HTR-8/SVneo (cell line): ENCODE measurements at places on chromosomes 3 and 15.
A peak's percentile ranks its signal among the peaks of the same experiment; 100 is the strongest.

DNA sequence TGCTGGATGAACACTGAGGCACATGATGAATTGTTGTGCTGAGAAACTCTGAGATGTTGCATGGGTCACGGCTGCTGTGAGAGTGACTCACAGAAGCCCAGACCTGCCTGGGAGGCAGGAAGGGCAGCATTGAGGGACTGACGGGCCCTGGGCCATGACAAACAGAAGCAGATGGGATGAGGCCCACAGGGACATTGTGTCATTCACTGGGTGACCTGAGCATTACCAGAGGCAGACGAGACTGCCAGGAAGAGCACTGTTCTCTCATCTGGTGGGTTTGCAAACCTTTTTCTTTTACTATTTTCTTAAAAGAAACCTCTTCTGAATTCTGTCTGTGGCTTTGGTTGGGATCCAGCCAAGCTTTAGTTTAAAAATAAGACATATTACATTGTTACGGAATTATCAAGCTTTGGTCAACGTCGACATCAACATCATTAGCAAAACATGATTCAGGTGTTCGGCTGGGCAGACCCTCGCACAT is 67.8 kb downstream of the BDH1 start:
- DNase-seq = peak; percentile 86

DNA sequence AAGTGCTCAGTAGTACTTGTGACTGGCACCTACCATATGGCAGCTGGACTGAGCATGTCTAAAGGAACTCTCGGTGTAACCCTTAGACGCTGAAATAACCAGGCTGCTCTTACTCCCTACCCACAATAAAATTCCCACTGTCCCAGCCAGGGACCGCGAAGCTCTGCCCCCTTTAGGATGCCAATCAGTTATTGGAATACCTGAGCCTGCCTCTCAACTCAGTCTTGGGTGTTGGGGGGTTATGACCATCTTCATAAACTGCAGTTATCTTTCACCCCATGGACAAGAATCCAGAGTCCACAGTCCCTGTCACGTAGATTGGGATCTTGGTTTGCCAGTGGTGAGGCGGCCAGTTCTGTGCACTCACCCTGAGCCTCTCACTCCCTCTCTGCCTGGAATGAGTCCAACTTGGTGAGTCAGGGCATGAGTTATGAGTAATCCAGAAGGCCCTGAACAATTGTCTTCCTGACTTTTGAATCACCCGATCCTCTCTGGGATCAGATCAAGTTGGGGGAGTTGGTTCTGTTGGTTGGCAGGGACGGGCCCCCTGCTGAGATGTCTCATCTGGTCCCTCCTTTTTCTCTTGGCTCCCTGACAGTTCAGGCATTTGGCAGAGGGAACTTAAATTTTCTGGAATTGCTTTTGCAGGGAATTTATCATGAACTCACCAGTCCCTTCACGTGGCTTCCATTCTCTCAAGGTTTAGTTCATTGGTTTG is 120.1 kb upstream of the UBE2E1 start:
- DNase-seq = peak; percentile 88

- no peak for DNase-seq
These were observed 121.4 kb downstream of the VGLL4 start for GRCh38 chr3:11522398-11522715.

DNA sequence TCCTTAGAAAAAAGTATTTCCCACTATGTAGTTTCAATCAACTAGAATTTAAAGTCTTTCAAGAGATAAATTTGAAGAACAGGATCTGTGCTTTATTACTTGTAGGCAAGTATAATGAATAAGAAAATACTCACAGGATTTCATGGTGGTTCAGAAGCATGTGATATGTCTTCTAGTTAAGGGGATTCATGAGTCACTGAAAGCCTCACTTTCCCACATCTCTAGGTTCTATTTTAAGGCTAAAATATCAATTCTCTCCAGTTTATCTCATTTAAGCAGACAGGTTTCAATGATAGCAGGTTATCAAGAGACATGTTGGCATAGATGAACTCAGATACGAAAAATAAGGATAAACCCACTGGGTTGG is 437.8 kb upstream of the BCHE start:
- no peak for DNase-seq

DNA sequence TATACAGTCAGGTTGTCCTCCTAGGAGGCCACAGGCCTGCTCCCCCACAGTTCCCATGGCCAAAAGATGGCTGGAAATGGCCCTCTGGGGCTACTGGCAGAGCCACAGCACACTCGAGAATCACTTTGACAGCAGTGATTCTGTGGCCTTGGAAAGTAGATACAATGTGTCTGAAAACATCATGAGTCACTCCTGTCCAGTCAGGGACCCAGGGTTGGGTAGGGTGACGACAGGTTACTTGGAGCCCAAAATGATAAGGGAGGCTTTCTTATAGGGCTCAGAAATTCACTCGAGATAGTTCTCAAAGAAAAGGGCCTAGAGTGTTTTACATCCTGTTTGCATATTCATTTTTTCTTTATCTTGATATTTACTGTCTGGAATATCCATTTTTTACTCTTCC is 24.3 kb downstream of the MRPS25 start:
- DNase-seq = no peak

GRCh38 chr3:113252553-113252952 is 41.2 kb downstream of the BOC start:
- no peak for DNase-seq

DNA sequence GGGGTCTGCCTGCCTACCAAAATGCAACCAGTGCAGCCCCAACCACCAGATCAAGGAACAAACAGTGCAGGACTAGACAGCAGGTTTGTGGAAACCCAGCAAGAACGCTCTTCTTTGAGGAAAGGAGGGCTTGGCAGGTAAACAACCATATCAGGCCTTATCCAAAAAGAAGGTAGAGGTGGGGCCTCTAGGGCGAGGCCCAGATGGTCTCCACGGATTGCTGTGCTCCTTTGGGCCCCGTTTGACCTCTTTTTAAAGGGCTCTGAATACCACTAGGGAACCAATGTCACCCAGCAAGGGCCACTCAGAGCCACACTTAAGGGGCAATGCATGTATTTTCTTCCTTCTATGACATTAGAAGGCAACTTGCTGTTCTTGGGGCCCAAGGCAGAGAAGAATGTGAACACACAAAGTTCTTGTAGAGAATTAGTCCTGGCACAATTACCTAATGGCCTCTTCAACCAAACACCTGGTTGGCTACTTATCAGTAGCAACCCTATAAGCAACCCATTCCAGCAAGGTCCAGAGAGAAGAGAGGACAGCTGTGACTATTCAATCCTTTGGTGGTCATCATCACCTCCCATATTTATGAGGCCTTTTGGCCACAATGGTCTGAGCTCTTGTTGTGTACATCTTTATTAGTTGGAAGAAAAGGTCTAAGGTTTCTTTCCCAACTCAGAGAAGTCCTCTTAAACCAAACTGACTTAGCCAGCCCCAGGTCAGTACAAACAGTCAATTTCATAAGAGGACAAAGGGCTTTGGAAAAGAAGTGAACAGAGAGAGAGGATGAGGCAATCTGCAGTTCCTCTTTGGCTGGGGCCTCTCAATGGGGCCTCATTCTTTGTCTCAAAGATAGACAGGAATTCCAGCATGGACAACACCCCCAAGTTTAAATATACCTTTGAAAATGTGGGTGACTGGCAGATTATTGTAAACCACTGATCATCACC is 36.0 kb downstream of the FOXP1 start:
- no peak for DNase-seq

DNA sequence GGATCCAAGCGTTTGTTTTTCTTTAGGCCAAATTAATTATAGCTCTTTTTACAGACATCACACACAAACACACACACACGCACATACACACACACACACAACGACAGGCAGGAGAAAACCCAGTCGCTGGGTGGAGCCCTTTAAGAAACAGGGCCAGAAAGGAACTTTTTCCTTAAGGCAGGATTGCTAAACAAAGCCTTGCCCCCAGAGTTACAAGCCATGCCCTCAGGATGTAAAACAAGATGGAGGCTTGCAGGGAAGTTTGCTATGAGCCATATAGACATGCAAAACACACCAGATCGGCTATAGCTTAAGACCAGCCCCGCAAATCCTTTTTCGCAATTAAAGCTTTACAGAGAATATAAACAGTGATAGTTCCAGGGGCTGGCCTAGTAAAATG is 16.3 kb upstream of the IQCF2 start:
- DNase-seq = no peak

- no peak for DNase-seq
These were observed 113.7 kb upstream of the RPL32 start for GRCh38 chr3:12954891-12955650.

- no peak for DNase-seq
These were observed 389.7 kb upstream of the MDFIC2 start for GRCh38 chr3:70702132-70702531.

GRCh38 chr3:48966876-48967361 is 23.1 kb upstream of the P4HTM start:
- DNase-seq = no peak

GRCh38 chr15:43511012-43511885 is 6.2 kb upstream of the MAP1A start:
- DNase-seq = no peak

GRCh38 chr3:127495821-127496655 is 94.5 kb downstream of the TPRA1 start:
- DNase-seq = no peak

DNA sequence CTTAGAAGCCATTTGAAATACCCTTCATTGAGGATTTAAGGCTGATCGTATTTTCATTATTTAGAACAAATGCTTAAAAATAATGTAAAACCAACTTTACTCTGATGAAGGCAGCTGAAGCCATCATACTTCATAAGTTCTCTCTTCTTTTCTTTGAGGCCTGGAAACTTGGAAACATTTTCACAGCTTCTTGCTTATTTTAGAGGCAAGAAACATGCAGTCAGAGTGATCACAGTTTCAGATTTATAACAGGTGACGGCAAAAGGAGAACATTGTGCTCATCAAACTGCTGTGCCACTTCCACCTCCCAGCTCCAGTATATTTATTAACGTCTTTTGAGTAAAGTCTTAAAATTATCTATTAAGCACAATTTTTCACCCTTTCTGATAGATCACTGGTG is 376.1 kb downstream of the PTPRG start:
- no peak for DNase-seq

- DNase-seq = no peak
These were observed 2.2 kb downstream of the C15orf39 start for GRCh38 chr15:75203908-75204263.

GRCh38 chr3:132325103-132325606 is 7.9 kb downstream of the ACP3 start:
- DNase-seq = no peak

- no peak for DNase-seq
These were observed 38.0 kb downstream of the EDC3 start for GRCh38 chr15:74657846-74658245.

DNA sequence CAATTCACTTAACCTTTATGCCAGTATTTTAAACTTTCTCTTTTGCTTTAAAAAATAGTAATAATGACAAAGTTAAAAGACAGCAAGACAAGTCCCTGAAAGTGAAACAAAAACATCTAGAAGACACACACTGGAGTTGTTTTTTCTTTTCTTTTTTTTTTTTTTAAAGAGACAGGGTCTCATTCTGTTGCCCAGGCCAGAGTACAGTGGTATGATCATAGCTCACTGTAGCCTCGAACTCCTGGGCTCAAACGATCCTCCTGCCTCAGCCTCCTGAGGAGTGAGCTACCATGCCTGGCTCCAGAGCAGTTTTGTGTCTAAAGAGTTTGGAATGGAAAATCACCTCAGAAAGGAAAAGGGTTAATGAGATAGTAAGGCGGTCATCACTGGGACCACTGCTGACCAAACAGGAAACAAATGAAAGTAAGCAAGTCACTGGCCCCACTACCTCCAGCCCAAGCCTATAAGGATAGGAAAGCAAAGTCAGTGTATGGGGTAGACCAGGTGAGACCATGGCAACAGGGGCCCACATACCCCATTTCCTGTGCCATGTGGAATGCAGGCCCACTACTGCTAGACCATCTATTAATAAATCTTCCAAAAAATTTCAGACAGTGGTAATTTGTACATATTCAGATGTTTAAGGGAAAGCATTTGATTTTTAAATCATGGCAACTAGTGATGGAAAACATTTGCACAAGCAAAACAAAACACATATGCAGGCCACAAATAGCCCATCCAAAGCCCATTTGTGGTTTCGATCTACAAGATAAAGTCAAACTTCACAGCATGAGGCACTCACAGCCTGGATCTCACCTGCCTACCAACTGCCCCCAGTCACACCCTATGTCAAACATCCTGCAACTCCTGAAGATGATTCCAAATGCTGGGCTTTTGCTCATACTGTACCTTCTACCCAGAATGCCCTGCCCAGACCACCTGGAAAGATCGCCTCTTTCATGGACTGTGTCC is 62.6 kb downstream of the OSBPL10 start:
- no peak for DNase-seq

- DNase-seq = no peak
These were observed 518.8 kb upstream of the ZNF385D start for GRCh38 chr3:22269831-22270230.

DNA sequence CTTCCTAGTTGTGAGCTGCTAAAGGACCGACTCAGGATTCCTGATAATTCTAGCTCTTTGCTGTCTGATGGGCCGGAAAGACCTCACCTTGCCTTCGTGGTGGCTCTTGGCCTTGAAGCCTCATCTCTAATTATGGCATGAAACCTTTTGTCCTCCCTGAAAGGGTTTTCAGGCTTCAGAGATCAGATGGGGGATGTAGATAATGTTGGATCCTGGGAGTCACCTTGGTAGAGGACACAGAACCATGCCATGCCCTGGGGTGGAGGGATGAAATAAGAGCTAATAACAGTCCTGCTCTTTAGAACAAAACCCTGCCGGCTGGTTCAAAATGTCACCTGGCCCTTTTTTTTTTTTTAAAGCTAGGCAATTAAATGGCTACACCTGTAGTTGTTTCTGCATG is 50.8 kb upstream of the SYN2 start:
- DNase-seq = no peak

DNA sequence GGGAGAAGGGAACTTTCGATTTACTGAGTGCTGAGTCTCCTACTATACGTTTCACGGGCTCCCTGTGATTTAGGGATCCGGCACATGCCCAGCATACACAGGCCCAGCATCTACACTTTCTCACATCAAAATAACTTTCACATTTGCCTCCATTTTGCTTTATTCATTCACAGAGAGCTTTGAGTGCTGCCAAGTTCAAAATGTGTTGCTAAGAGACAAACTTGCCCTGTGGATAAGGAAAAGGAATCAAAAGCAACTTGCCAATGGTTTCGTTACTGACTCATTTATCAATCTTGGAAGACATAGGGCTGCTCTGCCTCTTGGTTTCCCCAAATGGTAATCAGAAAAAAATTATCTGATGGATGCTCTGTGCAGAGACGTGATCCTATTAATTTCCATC is 86.3 kb upstream of the LRRN1 start:
- DNase-seq = no peak

DNA sequence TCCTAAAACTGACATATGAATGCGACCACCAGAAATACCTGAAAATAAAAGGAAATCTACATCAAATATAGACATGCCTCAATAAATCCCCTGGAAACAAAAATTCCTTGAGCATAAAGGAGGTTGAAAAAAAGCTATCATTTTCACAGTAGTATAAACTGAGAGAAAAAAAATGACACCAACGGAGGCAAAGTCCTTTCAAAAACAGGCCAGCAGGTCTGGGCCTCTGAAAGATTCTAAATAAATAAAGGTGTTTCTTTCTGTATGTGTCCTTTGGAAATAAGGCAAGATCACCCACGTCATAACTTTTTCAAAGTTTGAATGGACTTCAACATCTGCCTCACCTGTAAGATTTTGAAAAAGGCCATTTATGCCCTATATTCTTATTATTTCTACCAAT is 5.0 kb downstream of the CLPX start:
- no peak for DNase-seq
